T1000 (cell line): ENCODE measurements at places on chromosomes 12 and 14.

DNA sequence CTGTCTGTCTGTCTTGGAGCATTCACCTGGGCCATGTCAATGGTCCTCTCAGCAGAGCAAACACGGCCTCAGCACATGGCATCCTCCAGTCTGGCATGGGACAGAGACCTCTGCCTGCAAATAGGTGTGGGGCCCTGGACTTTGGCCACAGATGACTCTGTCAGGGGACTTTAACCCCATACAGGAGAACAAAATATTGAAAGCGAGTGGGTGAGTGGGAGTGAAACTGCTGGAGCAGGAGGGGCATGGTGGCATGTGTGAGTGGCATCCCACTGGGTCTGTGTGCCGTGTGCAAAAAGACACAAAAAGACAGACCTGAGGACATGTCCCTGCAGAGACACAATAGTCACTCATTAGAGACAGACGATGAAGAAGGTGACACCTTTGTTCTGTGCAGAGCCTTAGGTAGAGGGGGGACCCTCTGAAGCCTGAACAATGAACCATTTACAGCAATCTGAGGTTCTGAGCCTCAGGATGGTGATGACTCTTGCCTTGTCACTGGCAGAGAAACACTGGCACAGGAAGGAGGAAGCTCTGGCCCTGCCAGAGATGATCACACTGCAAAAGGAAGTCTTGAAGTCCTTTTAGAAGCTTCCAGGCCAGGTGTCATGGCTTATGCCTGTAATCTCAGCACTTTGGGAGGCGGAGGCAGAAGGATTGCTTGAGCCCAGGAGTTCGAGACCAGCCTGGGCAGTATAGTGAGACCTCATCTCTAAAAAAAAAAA is 7.5 kb downstream of the LAG3 start:
- no peak for DNase-seq

GRCh38 chr12:42918443-42918842 is 328.9 kb upstream of the PRICKLE1 start:
- DNase-seq, result no peak

GRCh38 chr14:96303981-96304380 is 48.0 kb downstream of the BDKRB1 start:
- DNase-seq, result no peak

- DNase-seq, result no peak
Observed at GRCh38 chr12:95815632-95816212, 25.2 kb upstream of the NTN4 start.

GRCh38 chr12:52208424-52209165 is 16.8 kb upstream of the KRT80 start:
- DNase-seq, result no peak

- peak; percentile 46 for DNase-seq
Observed at GRCh38 chr12:6821591-6822425, at the start of gene GPR162. Gene GPR162 (plus strand): TSS chr12:6821821. CDS start chr12:6823899, 2,078 bp downstream.

DNA sequence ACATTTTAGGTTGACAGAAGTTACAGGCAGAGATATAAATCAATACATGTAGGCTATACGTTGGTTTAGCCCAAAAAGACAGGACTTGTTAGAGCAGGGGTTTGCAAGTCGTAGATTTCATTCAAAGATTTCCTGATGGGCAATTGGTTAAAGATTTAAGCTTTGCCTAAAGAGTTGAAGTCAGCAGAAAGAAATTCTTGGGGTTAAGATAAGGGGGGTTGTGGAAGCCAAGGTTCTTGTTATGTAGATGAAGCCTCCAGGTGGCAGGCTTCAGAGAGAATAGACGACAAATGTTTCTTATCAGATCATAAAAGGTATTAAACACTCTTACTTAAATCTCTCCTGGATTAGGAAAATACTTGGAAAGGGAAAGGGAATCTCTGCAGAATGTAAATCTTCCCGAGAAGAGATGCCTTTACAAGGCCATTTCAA is 510.8 kb downstream of the TMTC2 start:
- no peak for DNase-seq

DNA sequence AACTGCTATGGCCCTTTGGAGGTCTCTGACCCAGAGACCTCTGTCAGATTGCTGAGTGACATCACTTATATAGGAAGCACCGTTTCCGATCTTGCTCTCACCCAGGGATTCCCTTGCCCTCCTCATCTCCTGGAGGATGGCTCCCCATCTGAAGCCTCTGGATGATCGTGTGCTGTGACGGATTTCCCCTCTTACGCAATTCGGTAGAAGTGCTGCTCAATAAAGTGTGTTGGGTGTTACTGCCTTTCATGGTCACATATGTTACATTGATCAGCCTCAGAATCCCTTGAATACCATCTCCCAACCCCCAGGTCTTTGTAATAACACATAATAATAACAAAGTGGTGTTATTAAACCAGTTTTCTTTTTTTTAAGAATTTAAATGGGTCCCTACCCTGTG is 107.3 kb upstream of the CLEC14A start:
- no peak for DNase-seq
